Fibroblast of the aortic adventitia (primary cell): ENCODE measurements at places on chromosomes 13 and 19.

- no peak for DNase-seq
Observed at GRCh38 chr13:103523858-103524257, 457.6 kb upstream of the SLC10A2 start.

DNA sequence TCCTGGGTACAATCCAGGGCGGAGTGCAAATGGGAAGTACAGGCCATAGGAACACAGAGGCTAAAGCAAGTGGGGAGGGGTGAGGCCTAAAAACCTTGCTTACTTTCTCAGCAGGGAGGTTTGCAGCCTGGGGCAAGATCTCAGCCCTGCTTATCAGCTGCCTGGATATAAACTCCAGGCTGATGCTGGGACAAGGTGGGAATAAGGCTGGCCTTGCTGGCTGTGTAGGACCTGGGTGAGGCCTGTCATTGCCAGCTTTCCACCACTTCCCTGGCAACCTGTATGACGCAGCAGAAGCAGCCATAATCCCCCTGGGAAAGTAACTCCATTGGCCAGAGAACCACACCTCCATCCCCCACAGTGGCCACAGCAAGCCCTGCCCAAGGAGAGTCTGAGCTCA lies 279.1 kb upstream of the ATXN8OS start:
- DNase-seq: no peak

DNA sequence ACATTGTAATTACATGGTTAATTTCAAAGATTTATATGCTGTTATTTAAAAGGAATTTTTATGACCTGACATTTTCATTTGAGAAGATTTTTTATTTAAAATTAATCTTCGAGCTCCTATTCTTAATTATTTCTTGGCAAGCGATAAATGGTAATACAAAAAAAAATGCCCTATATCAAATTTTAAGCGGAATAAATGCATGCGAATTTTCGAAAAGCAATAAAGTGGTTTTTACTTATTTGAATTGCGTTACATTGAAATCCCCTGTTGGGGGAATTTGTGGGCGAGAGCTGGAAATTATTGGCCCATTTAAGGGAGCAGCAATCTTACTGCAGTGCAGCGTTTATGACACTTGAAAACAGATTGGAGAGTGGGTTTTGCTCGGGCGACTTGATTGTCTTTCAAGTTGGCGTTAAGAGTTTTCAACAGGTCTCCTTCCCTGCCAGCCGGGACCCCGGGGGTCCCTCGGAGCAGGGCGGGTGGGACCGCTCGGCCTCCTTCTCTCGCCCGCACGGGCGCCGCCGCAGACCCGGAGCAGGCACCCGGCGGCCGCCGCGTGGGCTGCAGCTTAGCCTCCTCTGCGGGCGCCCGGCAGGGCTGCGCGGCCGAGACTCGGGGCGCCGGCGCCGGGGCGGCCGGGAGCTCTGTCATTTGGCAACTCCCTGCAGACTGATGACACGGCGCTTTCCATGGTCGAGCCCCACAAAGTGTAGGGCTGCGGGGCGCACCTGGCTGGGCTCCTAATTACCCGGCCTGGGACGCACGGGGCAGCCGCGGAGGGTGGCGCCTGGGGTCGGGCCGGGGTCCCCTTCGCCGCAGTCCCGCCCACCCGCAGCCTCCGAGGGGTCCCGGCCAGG lies 255.1 kb upstream of the SOX21 start:
- peak; percentile 8 for DNase-seq

DNA sequence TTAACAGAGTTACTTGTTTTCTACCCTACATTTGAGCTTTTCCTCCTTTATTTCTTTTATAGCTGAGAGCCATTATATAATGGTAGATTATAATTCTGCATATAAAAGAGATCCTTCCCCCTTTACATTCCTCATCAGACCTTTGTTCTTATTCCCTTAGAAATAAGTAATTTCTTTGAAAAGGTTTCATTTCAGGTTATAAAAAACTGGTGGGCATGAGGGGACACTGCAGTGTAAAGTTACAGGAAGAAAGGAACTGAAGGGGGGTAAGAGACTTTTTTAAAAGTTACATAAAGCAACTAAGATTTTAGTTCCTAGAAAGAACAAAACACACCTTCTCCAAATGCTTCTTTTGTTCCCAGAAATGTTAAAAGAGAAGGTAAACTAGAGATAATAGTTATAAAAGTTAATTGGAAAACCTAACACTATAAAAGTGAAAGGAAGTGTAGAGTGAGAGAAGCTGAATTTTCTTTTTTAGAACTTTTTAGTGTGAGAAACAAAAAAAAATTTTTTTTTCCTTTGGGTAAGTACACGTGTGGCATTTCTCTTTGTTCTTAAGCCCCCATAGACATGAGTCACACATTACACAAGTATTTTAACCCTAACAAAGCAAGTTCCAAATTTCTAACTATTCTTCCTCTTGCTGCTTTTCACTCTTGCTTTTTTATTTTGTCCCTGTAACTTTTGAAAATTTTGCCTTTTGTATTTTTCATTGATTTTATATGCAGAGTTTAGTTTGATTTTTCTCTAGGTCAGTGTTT lies 106.4 kb upstream of the MLNR start:
- DNase-seq: peak; percentile 80

- peak; percentile 86 for DNase-seq
Observed at GRCh38 chr19:48656840-48657474, 11.0 kb upstream of the CA11 start.

DNA sequence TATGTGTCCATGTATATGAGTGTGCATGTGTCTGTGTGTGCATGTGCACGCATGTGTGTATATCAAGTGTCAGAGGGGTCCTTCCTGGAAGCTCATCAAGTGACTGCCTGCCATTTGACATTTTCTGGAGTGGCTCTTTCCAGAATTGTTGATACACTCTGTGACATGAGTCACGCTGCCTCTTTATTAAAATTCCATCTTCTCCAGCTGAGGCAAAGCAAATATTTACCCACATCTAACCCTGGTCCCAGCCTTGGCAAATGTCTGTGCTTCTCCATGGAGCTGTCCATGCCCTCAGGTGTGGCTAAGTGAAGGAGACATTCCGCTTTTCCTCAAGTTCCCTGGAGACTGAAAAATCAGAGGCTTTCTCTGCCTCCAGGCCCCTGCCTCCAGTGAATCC lies 88.2 kb upstream of the MBNL2 start:
- no peak for DNase-seq

DNA sequence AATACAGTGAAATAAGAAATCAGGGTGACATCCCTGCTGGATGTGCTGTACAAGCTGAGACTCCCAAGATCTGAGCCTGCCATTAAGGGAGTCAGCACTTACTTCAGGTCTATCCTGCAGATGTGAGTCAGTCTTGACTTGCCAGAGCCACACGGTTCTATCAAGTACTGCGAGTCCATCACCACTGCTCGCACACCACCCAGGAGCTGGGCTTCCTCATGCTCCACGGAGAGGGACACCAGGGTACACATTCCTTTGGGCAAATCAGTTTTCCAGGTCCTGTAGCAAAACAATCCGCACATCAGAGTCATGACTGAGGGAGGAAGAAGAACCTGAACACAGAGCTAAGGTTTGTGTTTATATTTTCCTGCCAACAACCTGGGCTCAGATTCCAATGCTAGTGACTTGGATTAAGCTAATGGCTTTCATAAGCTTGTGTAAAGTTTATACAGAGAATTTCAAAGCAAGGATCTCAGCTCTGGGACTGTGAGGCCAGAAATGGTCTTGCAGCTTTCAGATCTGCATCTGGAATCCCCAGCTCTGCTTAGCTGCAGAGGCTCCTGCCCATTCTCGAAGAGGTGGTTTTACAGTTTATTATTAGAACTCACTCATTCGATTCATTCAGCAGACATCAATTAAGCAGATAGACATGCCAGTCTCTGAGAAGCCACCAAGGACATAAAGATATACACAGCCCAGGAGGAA lies 90.6 kb downstream of the KL start:
- DNase-seq: no peak

DNA sequence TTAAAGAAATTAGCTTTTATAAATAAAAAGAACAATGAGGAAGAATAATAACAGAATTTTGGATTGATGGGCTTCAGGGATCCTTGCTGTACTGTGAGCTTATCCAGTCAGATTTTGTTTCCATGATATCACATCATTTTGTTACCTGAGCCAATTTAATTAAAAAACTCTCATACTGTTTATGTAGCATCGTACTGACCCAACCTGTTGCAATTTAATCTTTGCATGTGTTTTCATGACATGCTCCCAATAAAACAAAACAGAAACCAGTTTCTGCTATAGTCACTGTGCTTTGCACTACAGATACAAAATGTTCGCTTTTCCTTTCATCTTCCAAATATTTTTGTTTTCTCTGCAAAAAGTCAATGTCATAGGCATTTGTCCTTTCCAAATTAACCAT lies 109.7 kb upstream of the RNF113B start:
- no peak for DNase-seq

DNA sequence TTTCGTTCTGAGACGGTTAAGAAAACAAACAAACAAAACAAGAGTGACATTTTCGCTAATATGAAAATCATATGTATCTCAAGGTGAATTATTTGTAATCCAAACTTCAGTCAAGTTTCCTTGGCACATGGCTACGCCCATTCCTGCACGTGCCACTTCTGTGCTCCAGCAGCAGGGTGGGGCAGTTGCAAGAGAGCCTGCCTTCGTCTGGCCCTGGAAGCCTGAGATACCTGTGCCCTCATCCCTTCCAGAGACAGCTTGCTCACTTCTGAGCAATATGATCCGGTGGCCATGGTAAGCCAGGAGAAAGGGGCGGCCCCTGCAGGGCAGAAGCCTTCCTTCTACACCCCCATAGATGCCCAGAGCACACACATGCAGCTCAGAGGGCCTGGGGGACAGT lies 22.1 kb downstream of the DPP9 start:
- no peak for DNase-seq

DNA sequence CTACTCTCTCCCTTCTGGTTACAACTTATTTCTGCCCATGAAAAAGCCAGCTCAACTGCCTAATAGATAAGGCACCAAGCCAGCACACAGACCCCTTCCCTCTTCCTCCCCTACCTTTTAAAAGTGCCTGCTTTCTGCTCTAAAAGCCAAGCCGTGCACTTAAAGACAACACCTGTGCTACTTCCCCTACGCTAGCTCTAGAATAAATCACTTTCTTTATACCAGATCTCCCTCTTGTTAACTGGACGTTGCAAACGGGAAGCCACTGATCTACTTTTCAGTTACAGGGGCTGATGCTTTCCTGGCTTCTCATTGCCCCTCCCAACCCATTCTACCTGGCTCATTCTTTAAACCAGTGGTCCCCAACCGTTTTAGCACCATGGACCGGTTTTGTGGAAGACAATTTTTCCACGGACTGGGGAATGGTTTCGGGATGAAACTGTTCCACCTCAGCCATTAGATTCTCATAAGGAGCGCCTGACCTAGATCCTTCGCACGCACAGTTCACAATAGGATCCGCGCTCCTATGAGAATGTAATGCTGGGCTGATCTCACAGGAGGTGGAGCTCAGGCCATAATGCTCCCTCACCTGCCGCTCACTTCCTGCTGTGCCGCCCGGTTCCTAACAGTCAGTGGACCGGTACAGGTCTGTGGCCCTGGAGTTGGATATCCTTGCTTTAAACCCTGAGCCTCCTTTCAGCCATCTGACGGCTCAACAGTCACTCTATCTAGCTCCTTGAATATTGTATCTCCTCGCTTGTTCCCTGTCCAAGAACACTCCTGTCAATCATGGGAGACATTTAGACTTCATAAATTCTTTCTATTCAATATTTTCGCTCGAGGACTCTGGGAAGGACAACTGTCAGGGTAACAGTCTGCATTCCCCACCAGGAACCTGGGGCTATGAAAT lies 841 bp upstream of the ZNF223 start:
- no peak for DNase-seq

GRCh38 chr13:99214232-99214631 lies 13.6 kb downstream of the UBAC2 start:
- DNase-seq: no peak

DNA sequence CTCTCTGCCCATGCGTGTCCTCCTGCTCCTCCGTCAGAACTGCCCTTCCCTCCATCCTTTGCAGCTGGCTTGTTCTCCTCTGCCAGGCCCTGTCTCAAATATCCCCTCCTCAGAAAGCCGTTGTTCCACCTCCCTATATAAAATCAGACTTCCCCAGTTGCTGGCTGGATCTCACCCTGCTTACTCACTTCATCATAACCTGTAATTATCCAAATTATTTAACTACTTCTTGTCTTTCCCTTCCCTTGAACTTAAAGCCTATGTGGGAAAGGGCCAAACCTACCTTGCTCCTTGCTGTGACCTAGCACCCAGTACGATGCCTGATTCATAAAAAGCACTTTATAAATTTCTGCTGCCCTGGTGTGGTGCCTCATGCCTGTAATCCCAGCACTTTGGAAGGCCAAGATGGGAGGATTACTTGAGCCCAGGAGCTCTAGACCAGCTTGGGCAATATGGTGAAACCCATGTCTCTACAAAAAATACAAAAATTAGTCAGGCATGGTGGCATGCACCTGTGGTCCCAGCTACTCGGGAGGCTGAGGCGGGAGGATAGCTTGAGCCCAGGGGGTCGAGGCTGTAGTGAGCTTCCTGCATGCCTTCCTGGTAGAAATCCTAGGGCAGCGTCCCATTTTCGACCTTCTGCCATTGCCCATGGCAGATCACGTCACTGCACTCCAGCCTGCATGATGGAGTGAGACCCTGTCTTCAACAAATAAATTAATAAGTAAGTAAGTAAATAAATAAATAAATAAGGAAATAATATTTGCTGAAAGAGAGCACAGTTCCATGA lies 39.5 kb upstream of the ZNF536 start:
- no peak for DNase-seq

GRCh38 chr19:18847549-18848463 lies 16.0 kb downstream of the UPF1 start:
- peak; percentile 77 for DNase-seq

DNA sequence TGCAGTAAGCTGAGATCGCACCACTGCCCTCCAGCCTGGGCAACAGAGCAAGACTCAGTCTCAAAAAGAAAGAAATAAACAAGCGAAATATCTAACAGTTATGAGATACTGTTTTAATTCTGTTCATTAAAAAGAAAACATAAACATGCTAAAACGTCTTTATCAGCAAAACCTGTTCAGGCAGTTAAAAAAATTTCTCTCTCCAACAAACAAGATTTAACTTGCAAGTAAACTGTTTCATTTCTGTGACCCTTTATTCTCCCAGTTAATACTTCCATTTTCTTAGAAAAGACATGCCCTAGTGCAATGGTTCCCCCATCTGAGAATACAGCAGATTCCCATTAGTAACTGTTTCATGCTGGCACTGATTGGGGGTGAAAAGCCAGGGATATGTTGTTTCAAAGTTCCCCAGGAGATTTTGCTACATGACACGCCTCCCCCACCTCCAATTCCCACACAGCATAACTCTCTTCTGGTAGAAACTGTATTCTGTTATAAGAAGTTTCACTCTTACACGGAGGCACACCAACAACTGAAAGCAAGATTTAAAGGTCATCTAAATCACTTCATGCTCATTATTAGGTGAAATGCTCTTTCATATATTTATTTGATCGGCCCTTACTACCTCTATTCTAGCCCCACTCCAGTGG lies 24.4 kb downstream of the ELF1 start:
- DNase-seq: no peak

GRCh38 chr13:27338816-27339215 lies 68.2 kb downstream of the RASL11A start:
- no peak for DNase-seq
